T-helper 2 cell treated with Interferon-gamma antibody and Interleukin-4, amounts not matched to agents 5 μg/mL and 100 μg/mL, for 36 hours (primary cell): ENCODE measurements at places on chromosomes 16 and 17.

- peak; percentile 49 for DNase-seq
Observed at GRCh38 chr17:38674014-38674748, 576 bp downstream of the EPOP start.

- DNase-seq, result no peak
Observed at GRCh38 chr17:3988297-3989040, 24.2 kb upstream of the ATP2A3 start.

DNA sequence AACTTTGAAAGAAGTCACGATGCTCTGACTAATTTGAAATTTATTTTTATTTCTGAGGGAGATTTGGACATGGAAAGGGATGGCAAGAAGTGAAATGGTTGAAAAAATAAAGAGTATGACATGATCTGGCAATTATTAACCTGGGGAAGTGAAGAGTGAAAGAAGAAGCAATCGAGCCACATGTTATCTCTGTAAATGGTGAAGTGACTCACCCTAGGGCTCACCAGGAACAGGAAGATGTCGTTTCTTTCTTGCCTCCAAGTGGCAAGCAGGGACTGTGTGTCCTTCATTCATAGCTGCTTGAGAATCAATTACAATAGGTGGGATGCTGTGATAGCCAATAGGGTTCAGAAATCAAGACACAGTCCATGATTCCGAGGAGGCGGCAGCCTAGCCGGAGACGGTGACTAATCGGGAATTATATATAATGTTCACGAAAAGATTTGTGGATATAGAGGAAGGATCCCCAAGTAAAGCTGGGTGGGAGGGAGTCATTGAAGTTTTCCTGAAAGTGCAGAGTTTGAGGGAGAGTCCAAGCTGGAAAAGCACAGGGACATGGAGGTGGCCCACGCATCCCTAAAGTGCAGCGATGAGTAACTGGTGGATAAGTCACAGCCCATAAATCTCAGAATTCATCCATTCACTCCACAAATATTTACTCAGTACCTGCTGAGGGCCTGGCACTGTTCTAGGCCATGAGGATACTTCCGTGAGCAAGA lies 18.2 kb upstream of the KRT20 start:
- DNase-seq, result no peak

- DNase-seq, result no peak
Observed at GRCh38 chr17:78223061-78223460, 8.4 kb upstream of the TMEM235 start.

DNA sequence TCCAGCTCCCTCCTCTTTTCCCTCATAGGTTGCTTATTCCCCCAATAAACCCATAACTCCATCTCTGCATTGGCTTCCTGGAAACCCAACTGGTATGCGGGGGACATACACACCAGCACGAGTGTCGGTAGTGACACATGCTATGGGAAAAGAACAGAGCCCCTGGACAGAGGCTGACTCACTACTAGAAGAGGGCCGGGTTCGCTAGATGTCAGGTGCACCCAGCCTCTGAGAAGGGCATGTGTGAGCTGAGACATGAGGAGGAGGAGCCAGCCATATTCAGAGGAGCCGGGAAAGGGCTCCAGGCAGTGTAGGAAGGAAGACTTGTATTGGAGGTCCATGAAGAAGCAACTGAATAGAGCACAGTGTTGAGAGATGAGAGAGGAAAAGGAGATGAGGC lies 241.1 kb downstream of the SOX9 start:
- DNase-seq, result no peak

DNA sequence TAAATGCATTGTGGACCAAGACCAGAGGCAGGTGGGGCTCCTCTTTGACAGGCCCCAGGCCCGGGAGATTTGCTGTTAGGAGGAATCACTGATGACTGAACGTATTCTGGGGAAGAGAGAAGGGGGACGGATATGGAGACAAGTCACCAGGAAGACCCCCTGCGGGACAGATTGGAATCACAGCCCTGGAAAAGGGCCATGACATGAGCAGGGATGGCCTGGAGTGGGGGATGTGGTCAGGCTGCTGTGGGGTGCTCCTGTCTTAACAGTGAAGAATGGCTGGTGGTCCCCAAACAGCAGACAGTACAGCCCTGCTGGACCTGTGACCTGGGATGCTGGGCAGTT lies 23.7 kb upstream of the MGAT5B start:
- DNase-seq, result no peak
